Activated naive CD4-positive, alpha-beta T cell treated with anti-CD3 and anti-CD28 coated beads for 36 hours (primary cell): ENCODE measurements at places on chromosomes 12 and 14. TPM values are rescaled to one million over a fixed set of nuclear protein-coding genes. Genes with fewer than 3 reads are reported as not detected.
A peak's percentile ranks its signal among the peaks of the same experiment; 100 is the strongest.

DNA sequence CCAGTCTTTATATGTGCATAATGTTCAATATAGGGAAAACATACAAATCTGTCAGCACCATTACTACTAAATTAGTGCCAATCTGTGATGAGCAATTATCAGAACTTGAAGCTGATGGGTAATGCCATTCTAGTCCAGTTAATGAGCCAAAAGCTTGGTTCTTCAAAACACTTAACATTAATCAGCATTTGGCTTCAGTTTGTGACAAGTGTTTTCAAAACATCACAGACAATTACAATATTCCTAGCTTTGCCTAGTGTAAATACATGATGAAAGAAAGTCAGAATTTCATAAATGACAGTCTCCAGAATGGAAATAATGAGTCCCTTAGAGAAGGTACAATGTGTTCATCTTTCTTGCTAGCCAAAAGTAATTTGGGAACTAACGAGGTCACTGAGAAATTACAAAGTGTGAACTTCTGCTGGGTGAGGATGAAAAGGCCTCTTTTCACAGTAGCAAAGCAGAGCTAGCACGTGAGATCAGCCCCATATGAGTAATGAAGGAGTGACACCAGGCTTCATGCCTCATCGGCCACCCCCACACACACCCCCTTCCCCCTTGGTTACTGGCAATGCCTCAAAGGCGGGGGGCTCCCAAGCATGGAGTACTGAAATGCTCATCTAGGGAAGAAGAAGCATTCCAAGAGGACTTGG is 180.6 kb upstream of the EEA1 start:
- DNase-seq, result peak; percentile 83

Gene DEGS2
- 0.52 TPM for total RNA-seq

Gene ASCL1
- total RNA-seq, result not detected

Gene CFAP54
- total RNA-seq, result 0.38 TPM

DNA sequence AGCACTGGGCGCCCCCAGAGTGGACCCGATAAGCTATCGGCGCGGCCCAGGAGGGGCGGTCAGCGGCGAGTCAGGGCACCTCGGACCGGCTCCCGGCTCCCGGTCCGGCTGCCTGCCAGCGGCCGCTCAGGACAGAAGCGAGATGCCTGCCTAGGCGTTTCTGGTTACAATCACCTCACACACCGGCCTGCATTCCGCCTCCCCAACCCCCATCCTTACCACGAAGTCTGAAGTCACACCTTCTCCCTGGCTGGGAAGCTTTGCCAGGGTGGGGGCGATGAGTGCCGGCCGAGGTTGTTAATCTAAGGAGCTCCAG is 42.6 kb upstream of the TBX5 start:
- DNase-seq, result no peak

Gene FGF23
- not detected for total RNA-seq

DNA sequence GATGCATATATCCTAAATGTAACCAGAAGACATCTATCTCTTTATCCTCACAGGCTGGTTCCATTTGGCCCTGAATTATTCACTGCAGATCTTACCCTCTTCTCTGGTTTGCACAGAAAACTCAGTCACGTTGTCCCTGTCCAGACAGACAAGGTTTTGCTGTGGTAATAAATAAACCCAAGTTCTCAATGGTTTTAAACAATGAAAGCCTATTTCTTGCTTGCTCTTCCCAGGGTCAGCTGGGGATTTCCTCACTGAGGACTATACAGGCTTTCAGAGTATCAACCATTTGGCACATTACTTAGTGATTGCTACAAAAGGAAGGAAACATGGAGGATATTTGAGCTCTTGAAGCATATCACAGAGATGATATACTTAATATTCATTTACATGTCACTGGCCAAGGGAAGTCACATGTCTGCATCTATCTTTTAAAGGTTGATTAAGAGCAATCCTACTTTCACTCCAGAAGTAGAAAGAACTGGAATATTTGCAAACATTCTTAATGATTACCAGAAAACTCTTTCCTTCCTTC is 24.4 kb upstream of the E2F7 start:
- no peak for DNase-seq

GRCh38 chr14:75654127-75654732 is 6.4 kb downstream of the ERG28 start:
- DNase-seq, result peak; percentile 93

Gene TAS2R30
- 1.6 TPM for total RNA-seq

- no peak for DNase-seq
Observed at GRCh38 chr12:102799229-102799628, 117.8 kb downstream of the PAH start.

- DNase-seq, result no peak
Observed at GRCh38 chr14:54603362-54603761, 36.4 kb downstream of the SAMD4A start.

Gene KRT7
- total RNA-seq, result 1.9 TPM

DNA sequence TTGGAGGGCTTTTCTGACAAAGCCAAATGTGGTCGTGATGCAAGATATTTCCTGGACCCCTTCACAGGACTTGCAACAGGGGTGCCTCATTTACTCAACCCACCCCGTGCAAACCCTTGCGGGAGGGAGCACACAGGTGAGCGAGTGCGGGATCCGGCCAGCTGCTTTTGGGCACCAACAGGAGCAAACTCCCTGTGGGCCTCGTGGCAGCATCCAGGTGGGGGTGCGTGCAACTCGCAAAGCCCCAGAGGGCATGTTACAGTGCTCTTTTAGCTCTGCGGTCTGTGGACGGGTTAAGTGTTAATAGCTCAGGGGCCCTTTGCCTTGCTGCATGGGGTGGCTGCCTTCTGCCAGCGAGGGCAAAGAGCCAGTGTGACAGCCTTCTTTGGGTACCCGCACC is 707.6 kb upstream of the MDGA2 start:
- DNase-seq, result no peak

GRCh38 chr12:56836800-56837663 is 73.9 kb downstream of the HSD17B6 start:
- peak; percentile 79 for DNase-seq

Gene PAX9
- not detected for total RNA-seq

Gene TMEM229B
- total RNA-seq, result 0.49 TPM

- DNase-seq, result no peak
Observed at GRCh38 chr12:94265539-94265938, 117.2 kb downstream of the PLXNC1 start.

GRCh38 chr12:12460935-12461922 is 101.4 kb downstream of the DUSP16 start:
- DNase-seq, result peak; percentile 71

- DNase-seq, result no peak
Observed at GRCh38 chr14:35247777-35248475, 44.3 kb upstream of the PSMA6 start.

DNA sequence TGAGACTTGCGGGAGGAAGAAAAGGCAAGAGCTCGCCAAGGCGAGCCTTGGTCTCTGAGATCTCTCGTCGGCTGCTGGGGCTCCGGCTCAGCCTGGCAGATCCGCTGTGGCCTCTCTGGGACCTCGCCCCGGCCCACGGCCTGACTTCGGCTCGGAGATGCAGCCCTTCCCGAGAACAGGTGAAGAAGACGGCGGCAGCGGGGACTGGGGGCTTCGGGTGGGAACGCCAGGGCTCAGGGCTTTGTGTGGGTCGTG is 6.0 kb upstream of the HOXC9 start:
- DNase-seq, result no peak

DNA sequence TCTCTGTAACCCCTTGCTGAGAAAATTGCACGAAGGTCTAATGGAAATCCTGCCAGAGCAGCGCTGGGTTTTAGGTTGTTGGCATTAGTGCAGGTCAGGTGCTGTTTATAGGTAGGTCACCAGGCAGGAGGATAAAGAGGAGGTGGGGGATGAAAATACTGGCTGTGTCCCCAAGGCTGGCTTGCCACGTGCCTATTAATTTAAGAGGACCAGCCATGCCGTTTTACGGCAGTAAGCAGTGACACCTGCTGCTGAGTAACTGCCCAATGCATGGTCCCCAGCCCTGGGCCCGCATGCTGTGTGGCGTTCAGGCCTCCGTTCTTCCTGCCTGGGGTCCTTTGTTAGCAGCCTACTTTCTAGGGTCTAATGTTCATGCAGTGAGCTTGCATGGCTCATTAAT is 67.2 kb downstream of the WDR20 start:
- DNase-seq, result no peak

Gene COCH
- 1.3 TPM for total RNA-seq

DNA sequence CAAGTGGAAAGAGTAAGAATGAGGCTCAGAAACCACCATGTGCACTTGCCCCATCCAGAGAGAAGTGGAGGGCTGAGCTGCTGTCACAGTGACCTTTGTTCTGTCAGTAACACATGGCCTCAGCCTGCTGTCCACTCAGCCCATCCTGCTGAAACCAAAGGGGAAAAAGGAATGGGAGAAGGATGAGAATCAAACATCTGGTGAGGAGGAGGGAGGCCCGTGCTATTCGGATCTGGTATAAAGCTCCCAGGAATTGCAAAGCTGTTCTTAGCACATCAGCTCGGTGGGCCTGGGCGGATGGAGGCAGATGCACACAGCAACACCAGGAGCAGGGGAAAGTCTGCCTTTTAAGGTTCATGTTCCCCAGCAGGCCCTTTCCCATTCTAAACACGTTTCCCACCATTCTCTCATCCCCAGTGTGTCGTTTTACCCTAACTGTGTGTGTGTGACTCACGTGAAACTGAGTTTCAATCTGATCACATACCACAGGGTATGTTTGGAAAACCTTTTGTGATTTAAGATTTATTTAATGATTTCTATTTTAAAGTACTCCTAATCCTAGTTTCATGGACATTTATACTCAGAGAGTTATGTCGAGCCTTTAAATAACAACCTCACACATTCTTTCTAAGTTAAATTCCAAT is 36.8 kb downstream of the RTRAF start:
- no peak for DNase-seq

GRCh38 chr12:121025442-121026226 is 9.3 kb upstream of the C12orf43 start:
- no peak for DNase-seq

- DNase-seq, result no peak
Observed at GRCh38 chr12:26748741-26749431, 84.1 kb downstream of the ITPR2 start.

- no peak for DNase-seq
Observed at GRCh38 chr14:24630087-24630871, 3.7 kb downstream of the GZMB start.

Gene KRT75
- not detected for total RNA-seq

DNA sequence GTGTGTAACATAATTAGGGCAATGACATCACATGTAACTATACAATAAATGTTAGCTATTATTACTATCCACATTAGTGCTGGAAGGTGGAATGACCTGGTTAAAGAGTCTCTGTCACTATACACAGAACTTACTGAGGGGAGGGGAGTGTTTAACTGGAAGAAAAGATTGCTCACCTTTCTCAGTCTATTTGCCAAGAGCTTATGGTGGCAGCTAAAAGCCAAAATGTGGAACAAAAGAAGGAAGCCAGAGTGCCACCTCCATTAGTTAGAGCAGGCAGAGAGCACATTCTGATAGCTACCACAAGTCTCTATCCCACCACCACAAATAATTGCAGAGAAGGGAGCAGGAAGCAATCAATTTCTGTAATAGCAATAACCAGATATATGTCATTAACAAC is 124.4 kb downstream of the MED13L start:
- no peak for DNase-seq

DNA sequence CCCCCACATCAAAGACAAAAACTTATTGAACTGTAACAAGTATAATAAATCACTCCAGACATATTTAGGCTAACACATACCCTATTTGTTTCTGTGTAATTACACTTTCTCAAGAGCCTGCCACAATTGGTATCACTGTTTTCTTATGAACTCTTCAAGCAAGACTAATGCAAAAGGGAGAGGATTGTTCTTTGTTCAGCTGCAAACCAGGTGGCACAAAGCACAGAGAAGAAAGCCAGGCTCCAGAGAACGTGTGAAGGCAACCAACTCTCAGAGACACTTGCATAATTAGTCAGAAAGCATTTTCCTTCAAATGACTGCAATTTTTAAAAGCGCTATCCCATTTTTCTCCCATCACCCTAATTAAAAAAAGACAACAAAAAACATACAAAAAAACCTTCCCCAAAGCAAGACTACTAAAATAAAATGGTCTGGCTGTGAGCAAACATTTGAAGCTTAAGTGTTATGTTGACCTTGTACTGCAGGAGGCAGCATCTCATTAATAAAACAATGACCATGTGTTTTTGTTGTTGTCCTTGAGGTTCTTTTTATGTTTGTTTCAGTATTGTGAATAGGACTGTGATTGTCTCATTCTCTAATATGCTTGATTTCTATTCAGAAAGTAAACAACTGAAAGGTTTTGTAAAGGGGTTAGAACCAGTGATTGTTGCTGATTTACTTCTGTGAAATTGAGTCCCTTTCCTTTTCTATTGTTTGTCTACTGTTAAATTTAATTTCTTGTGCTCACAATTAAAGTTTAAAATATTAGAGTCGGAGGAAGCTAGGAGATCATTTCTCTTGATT is 452.7 kb upstream of the PDE3A start:
- DNase-seq, result no peak

Gene RAB15
- 2.4 TPM for total RNA-seq

Gene LIN7A
- total RNA-seq, result not detected

Gene CHST11
- total RNA-seq, result 45.3 TPM

Gene AQP2
- not detected for total RNA-seq

DNA sequence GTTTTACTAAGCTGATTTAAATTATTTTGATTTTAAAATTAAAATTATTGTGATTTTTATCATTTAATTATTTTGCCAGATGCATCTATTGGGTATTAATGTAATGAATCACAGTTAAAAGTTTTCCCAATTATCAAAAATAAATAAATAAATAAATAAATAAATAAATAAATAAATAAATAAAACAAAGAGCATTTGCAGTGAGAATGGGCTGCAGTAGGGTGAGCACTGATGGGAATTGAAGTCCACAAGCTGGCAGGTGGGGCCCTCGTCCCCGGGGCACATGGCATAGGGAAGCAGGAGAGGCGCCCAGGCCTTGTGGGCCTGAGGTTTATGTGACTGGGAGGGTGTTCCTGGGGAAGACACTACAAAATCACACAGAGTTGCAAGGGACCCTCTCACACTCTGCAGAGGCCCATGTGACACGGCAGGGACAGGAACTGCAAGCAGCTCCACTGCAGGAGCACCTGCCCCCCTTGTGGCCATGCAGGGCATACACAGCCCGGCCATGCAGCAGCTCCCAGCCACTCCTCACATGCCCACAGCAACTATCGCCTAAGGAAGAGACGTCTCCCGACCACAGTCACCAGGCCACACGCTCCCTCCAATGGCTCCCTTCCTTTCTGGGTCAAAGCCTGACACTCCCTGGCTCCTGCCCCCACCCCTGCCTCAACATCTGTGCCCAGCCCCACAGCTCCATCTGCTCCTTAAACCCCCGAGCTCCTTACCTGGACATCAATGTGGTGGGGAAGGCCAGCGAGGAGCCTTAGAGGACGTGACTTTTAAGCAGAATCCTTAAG is 256.3 kb upstream of the SFSWAP start:
- DNase-seq, result peak; percentile 42

Gene TPH2
- total RNA-seq, result not detected

- DNase-seq, result no peak
Observed at GRCh38 chr14:96268431-96269358, 12.7 kb downstream of the BDKRB1 start.

- DNase-seq, result no peak
Observed at GRCh38 chr12:52691841-52692150, 11.5 kb downstream of the KRT77 start.
